ENCODE measurements at places on chromosomes 1 and 21.

- peak; percentile 84 for DNase-seq
These were observed 80.3 kb downstream of the LRIG2 start for GRCh38 chr1:113153116-113153803.

GRCh38 chr1:50929376-50929958, 30.6 kb downstream of the FAF1 start:
- peak; percentile 40 for DNase-seq

DNA sequence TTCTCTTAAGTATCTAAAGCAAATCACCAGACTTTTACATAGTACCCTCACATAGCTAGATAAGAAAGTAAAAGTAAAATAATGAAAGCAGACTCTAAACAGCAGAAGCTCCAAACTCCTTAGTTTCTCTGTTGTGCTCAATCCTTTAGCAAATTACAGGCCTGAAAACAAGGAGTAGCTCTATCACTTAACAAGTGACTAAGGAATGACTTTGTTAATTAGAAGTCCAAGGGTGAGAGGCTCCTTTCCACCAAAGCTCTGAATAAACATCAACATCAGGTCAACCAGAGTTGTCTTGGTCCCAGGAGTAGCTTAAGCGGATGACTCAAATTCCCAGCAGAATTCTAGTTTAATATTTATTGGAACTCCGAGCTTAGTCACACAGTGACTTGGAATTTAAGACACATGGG, 5.9 kb downstream of the NRIP1 start:
- DNase-seq, result peak; percentile 60

DNA sequence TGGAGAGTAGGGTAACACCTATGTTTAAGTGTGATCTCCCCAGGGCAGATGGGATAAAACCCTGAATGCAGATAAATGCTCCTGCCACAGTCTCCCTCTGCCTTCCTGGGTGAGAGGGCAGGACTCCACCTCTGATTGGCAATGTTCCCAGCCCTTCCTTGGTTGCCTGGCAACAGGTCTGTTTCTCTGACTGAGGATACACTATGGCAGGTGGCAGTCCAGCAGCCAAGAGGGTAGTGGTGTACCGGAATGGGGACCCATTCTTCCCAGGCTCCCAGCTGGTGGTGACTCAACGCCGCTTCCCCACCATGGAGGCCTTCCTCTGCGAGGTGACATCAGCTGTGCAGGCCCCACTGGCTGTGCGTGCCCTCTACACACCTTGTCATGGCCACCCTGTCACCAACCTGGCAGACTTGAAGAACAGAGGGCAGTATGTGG, at the start of gene DCDC2B:
DCDC2B (plus strand) TSS at position 199 of the 438 bp plus-strand sequence; CDS start at position 204, 5 bp downstream.
- DNase-seq, result peak; percentile 99

GRCh38 chr1:83799594-83799993, 199.3 kb downstream of the TTLL7 start:
- no peak for DNase-seq

DNA sequence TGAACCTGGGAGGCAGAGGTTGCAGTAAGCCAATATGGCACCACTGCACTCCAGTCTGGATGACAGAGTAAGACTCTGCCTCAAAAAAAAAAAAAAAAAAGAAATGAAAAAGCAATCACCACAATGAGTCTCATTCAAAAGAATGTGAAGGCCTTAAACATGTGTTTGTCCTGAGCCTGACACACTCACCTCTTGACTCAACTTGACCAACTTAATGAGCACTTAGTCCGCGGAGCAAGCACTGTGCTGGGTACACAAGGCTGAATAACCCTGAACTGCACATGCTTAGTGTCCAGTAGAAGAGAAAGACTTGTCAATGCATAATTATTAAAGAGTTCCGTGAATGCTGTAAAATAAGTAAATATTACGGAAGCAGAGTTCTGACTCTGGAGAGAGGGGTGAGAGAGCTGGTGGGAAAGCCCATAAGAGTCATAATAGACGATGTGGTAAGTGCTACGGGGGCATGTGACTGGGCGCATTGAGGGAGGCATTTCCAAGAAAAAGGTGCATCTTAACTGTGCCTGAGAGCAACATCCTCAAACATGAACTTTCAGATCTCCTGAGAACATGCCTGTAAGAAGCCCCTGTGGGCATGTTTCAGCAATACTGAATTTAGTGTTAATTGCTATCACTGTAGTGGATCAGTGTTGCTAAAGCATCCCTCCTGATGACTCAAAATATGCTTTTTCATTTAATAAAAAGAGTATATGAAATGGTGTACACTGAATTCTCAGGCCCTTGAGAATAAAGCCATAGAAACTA, 27.2 kb downstream of the MCOLN2 start:
- DNase-seq, result no peak

DNA sequence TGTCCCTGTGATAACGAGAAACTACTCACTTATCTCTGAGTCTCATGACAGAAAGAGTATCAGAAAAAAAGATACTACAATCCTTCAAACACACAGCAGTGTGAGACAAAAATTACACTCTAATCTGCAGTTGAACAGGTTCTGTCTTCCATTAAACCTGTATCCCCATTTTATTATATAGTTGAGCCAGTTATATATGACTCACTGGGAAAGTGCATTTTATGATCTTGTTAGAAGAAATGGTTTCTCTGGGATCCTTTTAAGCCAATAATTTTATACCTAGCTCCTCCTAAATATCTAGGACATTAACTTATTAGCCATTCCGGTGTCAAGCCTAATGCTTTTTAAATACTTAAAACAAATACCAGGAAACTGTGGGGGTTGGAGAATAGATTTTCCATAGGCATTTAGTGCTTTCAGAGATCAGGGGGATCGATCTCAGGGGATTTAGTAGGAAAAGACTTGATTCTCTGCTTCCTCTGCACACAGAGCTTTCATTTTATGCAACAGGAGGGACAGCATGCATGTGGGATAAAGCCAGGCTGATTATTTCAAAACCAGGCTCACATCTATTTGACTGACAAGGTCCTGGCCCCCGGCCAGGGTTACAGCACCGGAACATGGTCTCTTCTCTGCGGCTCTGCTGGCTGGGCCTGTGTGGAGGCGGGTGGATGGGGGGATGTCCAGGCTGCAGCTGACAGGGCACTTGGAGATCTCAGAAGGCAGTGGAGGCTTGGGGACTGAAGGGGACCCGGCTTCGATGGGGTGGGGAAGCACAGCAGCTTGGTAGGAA, 310.6 kb downstream of the DISC1 start:
- DNase-seq, result no peak

DNA sequence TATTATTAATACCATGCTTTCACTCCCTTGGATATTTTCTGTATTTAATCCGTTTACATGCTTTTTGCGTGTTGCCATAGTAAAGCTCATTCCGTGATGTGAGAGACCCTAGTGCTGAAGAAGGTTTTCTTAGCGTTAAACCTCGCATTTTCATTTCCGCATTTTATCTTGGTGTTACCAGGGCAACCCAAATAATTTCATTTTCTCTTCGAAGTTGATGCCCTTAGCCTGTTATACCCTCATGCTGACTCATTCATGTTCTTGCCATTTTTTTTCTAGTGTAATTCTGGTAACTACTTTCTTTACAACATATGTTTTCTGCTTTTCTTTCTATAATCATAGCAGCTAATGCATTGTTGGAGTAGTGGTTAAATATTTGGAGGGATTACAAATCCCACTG, 37.2 kb downstream of the LRRC8C start:
- DNase-seq, result no peak

DNA sequence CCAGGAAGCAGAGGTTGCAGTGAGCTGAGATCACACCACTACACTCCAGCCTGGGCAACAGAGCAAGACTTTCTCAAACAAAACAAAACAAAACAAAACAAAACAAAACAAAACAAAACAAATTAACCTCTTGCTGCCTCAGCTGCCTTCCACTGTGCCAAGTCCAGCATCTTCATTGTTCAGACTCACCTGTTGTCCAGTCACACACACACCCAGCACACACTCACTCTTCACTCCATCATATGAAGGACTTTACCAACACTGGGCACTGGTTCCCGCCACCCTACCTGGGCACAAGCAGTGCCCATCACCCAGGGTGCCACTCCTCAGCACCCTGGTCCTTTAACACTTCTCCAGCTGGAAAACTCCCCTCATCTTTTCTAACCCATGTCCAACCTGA, 14.6 kb downstream of the PYCR2 start:
- no peak for DNase-seq

- DNase-seq, result no peak
These were observed 131.8 kb upstream of the IPO9 start for GRCh38 chr1:201697174-201697573.

DNA sequence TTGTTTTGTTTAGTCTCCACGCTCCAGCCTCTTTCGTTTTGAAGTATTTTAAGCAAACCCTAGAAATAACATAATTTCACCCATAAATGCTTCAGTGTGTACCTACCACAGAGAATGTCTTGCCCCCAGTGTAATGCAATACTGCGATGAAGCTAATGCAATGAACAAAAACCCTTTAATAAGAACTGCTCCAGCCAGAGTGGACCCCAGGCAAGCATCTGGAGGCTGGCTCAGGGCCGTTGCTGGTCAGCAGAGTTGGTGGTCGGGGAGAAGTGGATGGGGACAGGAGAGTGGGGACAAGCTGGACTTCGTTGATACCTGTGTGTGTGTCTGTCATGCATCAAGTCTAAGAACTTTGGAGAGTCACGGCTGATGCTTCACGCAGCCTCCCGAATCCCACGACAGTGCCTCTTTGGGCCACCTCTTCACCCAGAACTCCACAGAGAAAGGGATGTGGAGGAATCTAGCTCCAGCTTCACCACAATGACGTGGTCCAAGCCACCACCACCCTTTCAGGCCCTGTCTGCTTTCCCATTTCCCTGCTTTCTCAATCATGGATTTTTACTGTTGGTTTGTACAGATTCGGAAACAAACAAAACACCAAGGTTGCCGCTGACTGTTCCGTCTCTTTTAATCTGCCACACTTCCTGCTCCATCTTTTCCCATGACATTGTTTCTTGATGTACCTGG, 108.6 kb upstream of the ERRFI1 start:
- DNase-seq, result no peak

GRCh38 chr1:193581341-193581740, 394.9 kb upstream of the B3GALT2 start:
- no peak for DNase-seq

- no peak for DNase-seq
These were observed 53.6 kb downstream of the ADCY10 start for GRCh38 chr1:167860231-167860923.

DNA sequence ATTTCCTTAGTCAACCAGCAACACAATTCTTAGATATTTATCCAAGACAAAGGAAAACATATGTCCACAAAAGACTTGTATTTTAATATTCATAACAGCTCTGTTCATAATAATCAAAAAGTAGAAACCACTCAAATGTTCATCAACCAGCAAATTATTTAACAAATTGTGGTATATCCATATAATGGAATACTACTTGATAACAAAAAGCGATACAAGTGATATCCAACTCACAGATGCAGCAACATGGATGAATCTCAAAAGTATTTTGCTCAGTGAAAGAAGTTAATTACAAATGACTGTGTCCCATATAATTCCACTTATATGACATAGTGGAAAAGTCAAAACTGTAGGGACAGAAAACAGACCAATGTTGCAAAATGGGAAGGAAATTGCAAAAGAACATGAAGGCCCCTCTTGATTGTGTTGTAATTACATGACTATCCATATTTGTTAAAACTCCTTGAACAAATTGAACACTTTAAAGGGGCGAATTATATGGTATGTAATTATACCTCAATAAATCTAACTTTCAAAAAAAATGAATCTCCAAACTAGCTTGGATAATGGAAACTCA, 116.9 kb downstream of the EDEM3 start:
- no peak for DNase-seq

DNA sequence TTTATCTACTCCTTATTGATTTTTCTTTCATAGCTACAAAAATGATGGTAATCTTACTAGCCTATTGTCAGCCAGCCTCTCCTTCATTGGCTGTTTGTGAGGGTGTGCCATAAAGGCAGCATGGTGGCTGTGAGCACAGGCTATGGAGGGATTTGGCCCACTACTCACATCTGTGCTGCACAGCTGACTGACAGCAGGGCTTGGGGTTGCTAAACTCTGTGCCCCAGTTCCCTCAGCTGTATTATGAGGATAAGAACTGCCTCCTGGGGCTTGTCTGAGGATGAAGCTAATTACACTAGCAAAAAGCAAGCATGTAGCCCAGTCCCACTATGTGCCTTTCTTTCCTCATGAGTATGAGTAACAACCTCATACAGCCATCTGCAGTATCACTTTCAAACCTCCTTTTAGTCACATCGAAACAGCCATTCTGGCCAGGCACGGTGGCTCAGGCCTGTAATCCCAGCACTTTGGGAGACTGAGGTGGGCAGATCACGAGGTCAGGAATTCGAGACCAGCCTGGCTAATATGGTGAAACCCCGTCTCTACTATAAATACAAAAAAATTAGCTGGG, 66.2 kb downstream of the COQ8A start:
- no peak for DNase-seq

GRCh38 chr1:32549616-32550015, 10.4 kb downstream of the ZBTB8A start:
- no peak for DNase-seq

DNA sequence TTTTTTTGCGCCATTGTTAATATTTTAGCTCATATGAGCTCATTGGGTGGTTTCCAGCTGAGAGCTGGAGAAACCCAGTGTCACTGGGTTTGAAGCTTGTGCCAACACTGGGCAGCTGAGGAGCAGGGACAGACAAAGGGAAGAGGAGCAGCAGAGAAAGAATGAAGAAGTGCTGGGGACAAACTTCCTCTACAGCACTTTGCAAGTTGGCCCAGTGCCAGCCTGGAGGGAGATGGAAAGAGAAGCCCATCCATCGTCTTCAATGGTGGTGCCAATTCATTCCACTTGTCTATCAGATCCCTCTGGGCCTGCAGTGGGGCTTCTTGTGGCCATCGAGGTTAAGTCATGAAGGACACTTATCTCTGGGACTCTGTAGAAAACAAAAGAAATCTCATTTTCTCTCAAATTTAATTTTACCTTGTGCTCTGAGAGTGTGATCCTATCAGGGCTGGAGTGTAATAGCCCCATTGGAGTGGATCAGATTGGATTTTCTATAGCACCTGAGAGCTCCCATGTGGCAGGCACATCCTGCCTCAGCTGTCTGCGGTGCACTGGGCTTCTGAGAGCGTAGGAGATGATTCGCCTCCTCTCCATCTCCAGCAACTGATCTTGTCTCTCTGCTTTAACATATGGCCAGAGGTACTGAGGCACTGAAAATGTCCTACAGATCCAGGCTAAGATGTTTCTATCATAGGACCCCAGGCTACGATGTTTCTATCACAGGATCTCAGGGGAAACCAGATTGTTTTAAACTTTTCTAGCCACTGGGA, 114.7 kb downstream of the TNR start:
- no peak for DNase-seq

GRCh38 chr1:153058154-153058553, 842 bp upstream of the SPRR2A start:
- no peak for DNase-seq

DNA sequence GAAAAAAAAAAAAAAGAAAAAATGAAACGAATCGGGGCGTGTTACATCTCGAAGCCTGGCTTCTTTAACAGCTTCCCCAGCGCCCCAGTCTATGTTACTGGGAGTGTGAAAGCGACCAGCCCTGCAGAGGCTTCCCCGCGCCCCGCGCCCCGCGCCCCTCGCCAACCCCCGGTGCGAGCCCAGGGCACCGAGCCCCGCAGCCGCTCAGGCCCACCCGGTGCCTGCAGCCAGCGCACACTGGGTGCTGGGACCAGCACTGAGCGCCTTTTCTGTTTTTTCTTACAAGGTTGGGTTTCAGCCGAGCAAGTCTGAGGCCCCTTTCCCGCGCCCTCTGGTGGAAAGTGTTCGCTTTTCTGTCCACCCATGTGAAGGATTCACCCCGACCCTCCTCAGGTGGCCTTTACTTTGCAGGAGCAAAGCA, 42.1 kb upstream of the ZNF496 start:
- DNase-seq, result peak; percentile 64

- DNase-seq, result peak; percentile 68
These were observed 19.7 kb upstream of the ABCG1 start for GRCh38 chr21:42198929-42199867.

GRCh38 chr1:68188644-68189340, 43.5 kb downstream of the WLS start:
- no peak for DNase-seq

Measured in HT-29 (cell line).